Bronchial epithelial cell (primary cell): ENCODE measurements at places on chromosomes 2 and 18.
A peak's percentile ranks its signal among the peaks of the same experiment; 100 is the strongest.

- DNase-seq, result no peak
These were observed 217.6 kb upstream of the SIX3 start for GRCh38 chr2:44723921-44724320.

- DNase-seq, result peak; percentile 98
These were observed 61.3 kb downstream of the ALPK2 start for GRCh38 chr18:58567453-58568196.

DNA sequence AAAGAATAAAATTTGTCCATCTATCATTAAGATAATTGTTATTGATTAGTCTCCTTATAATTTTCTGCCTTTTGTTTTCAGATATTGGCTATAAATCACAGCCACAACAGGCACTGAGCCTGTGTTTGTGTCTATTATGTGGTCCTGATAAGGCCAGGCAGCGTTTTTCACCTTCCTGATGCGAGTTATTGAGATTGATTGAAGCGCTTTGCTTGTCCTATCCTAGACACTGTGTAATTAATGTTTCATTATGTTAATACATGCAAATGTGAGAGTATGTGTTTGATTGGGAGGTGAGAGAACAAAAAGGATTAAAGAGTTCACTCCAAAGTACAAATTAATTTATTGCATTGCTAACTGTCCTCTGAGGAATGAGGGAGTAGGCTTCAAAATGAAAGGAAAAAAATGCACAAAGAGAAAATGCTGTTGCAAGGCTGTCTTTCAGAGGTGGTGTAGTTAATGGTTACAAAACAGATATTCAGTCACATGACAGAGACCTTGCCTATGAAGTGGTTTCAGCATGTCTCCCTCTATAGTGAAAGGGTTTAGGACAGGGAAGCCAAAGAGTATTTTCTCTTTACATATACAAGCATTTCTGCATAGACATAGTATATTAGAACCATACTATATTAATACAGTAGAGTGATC, 391.1 kb downstream of the DCC start:
- no peak for DNase-seq

DNA sequence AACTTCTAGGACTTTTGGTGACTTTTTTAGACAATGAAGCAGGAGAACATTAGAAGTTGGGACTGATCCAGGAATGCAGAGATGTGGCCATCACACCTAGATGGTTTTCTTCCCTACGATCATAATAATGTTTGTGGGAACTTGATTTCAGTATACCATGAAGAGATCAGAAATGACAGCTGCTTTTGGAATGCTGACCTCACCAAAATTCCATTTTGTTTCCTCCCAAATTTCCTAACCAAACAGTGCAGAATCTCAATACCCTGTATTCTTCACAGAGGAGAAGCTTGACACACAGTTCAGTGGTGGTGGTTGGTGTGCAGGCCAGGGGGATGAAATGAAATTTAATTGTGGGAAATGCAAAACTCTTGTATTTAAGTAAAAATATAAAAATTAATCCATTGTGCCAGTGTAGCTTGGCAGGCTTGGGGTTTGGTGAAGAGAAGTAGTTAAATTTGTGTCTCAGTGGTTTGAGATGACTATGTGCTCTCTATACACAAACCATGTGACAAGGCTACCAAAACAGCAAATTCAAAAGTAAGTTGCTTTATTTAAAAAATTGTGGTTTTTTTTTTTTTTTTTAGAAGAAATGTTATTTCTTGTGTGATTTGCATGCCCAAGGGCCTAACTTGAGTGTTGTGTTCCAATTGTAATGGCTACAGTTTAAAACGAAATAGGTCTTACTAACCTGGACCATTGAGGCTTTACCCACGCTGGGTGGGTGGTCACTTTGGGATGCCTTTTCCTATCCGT, 252.4 kb downstream of the LPIN1 start:
- DNase-seq, result no peak

GRCh38 chr2:107091163-107091864, 205.3 kb upstream of the ST6GAL2 start:
- peak; percentile 14 for DNase-seq

DNA sequence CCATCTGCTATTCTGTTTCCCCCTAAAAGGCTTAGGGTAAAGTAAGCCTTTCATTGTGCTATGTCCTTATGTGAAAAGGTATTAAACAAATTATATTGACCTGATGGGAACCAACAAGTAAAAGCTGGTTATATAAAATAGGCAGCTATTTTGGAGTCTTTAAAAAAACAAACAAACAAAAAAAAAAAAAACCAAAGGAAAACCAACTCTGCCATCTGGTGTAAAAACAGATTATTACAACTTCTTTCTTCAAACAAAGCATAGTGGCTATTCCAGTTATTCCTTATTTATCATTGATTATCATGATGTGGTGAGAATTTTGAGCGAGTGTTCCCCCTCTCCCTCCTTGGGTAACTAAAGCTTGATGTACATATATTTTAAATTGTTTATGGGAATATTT, 122.3 kb upstream of the FHL2 start:
- DNase-seq, result peak; percentile 43
